PC-9 (cell line): ENCODE measurements at places on chromosomes 7 and 10. TPM values are rescaled to one million over a fixed set of nuclear protein-coding genes. Genes with fewer than 3 reads are reported as not detected.
A peak's percentile ranks its signal among the peaks of the same experiment; 100 is the strongest.

DNA sequence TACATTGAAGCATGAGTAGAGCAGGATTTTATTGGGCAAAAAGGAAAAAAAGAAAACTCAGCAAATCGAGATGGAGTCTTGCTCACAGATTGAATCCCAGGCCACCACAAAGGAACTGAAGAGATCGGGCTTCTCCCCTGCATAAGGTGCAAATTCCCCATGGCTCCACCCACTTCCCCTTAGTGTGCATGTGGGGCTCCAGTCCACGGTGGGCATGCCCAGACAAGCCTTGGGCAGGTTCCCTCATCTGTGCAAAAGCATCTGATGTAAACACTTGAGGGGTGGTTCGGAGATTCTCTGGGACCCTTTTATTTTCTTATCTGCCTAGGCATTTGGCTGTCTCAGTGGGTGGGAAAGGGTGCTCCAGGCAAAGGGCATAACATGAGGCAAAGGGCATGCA lies 150.7 kb downstream of the CFTR start:
- DNase-seq, result no peak

DNA sequence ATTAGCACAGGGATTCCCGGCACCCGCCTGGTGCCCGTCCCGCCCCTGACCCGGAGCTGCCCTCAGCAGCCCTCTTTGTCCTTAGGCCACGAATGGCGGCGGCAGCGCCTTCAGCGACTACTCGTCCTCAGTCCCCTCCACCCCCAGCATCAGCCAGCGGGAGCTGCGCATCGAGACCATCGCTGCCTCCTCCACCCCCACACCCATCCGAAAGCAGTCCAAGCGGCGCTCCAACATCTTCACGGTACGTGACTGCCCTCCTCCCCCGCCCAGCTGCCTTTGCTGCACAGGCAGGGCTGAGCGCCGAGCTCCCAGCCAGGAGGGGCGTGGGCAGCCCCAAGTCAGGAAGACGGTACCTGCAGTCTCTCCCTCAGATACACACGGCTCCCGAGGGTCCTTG lies 33.6 kb downstream of the AGAP3 start:
- DNase-seq, result no peak

DNA sequence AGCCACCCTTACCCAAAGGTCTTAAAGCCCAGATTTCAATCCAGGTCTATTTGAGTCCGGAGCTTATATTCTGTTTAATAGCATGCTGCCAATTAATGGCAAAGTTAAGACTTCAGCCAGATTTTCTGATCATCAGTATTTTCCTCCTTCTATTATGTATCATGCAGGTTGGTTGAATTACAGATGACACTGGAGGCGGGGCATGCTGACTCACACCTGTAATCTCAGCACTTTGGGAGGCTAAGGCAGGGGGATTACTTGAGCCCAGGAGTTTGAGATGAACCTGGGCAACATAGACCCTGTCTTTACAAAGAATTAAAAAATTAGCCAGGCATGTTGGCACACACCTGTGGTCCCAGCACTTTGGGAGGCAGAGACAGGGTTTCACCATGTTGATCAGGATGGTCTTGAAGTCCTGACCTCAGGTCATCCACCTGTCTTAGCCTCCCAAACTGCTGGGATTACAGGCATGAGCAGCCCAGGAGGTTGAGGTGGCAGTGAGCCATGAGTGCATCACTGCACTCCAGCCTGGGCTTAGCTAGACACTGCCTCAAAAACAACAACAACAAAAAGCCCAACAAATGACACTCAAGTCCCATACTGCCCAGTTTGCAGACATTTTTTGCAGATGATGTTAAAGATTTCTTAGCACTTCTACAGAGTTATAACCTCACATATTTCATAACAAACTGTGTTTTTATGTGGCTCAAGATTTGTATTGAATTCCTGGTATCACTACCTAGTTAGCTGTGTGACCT lies 62.5 kb downstream of the MCU start:
- no peak for DNase-seq

- no peak for DNase-seq
These were observed 147.3 kb downstream of the ZNF33B start for GRCh38 chr10:42491001-42491592.

- DNase-seq, result no peak
These were observed 315.0 kb downstream of the IPMK start for GRCh38 chr10:57952741-57953140.

- no peak for DNase-seq
These were observed 301.5 kb downstream of the ZEB1 start for GRCh38 chr10:31620226-31621151.

GRCh38 chr10:29828956-29829355 lies 194.2 kb upstream of the SVIL start:
- no peak for DNase-seq

Gene CYP2C9
- not detected in 2 replicates for total RNA-seq

Gene SFTPA1
- not detected in 2 replicates for total RNA-seq

Gene KCND2
- total RNA-seq, result 0.72 and 1.4 TPM in 2 replicates

- DNase-seq, result peak; percentile 29
These were observed 66.4 kb downstream of the EXOC6 start for GRCh38 chr10:92914478-92915325.

DNA sequence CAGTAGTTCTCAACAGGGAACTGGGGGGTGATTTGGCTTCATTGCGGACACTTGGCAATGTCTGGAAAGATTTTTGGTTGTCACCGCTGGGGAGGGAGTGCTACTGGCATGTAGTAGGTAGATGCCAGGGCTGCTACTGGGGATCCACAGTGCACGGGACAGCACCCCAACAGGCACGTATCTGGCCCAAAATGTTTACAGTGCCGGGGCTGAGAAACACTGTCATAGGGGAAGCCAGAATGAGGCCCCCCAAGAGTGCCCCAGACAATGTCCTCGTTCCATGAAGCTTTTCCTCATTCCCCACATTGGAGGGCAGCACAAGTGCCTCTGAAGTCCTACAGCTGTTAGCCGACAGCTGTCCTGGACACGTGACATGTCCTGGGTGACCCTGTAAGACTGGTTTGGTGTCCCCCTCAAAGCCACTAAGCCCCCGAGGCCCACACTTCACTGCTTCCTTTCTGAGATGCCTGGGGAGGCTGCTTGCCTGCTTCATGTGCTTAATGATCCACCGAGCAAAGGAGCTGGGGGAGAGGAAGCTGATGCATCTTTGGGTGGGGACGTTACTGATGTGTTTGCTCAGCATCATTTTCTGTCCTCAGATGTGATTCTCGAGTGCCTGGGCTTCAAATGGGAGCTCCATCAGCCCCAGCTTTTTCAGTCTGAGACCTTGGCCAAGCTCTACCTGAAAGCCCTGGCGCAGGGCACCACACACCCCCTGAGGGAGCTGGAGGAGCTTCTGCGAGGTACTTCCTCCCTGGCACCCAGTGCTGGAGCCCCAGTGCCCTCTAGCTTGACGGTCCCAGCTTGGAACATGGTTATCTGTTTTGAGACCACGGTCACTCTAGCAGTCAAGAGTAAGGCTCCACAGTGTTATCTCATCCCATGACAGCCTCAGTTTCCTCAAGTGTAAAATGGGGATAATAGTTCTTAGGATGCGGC lies 14.7 kb downstream of the BTBD16 start:
- DNase-seq, result no peak

GRCh38 chr7:123570390-123571182 lies 13.0 kb upstream of the NDUFA5 start:
- peak; percentile 43 for DNase-seq

Gene MKI67
- 75.2 and 114 TPM in 2 replicates for total RNA-seq

Gene OR2A5
- total RNA-seq, result not detected in 2 replicates

Gene ACHE
- total RNA-seq, result 0.28 and 0.35 TPM in 2 replicates

GRCh38 chr10:21084700-21085099 lies 187.6 kb upstream of the NEBL start:
- no peak for DNase-seq

Gene SRPK2
- total RNA-seq, result 60.6 and 66.0 TPM in 2 replicates

Gene CTNNA3
- not detected in 2 replicates for total RNA-seq

Gene FKBP6
- total RNA-seq, result not detected in 2 replicates

Gene TMEM140
- total RNA-seq, result 0.25 and 0.92 TPM in 2 replicates

Gene ITGA8
- total RNA-seq, result not detected in 2 replicates

DNA sequence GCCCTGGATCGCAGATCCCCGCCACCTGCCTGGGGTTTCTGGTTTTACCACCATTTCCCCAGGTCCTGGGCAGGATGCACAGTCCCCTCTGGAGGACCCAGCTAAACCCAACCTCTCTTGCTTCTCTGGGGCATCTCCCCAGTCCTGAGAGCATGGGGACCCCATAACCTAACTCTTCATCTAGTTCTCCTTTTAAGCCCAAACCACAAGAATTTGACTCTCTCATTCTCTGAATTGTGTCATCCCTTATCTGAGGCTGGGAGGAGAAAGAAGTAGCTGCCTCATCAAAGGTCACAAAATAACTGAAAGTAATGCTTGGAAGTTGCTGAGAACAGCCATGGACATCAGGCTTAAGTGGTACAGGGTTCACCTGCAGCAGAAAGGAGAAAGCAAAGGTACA lies 159.9 kb downstream of the FGFR2 start:
- DNase-seq, result no peak

DNA sequence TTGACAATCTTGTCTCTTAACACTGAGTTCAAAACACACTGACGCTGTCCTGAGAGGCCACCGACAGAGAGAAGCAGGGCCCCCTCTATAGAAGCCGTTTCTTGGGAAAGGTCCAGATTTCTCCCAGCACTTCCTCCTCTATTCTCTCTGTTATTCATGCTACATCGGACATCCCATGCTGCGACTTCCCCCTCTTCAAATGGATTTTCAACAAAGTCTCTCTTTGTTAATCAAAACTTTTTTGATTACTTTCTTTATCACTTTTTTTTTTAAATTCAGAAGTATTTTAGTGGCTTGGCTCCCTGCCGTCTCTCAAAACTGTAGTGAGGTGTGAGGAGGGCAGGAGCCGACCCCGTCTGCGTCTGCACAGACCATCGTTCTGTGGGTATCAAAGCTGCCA lies 298.9 kb upstream of the PITRM1 start:
- DNase-seq, result no peak

Gene AP4M1
- total RNA-seq, result 18.1 and 26.2 TPM in 2 replicates

GRCh38 chr7:157318015-157318706 lies 18.6 kb upstream of the DNAJB6 start:
- no peak for DNase-seq

DNA sequence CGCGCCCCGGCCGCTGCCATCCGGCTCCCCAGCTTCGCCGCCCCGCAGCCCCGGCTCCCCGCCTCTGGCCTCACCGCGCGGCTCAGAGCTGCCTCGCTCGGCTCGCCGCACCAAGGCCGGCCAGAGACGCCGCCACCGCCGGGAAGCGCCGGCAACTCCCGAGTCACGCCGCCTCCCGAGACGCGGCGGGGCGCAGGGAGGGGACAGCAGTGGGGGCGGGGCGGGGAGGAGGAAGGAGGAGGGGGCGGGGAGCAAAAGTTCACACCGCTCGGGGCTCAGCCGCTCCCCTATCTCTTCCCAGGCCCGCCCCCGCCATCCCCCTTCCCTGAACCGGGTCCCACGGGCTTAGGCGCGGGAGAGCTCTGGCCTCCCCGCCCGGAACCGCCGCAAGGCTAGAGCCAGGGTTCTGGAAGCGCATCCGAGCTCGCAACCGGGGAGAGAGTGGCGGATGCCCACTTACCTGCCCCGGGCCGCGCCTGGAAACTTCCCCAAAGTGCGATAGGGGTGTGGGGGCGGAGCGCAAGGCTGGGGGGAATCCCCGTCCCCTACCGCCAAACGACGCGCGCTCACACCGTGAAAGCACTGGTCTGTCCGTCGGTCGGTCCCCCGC lies 1.0 kb downstream of the CHST15 start:
- peak; percentile 56 for DNase-seq

DNA sequence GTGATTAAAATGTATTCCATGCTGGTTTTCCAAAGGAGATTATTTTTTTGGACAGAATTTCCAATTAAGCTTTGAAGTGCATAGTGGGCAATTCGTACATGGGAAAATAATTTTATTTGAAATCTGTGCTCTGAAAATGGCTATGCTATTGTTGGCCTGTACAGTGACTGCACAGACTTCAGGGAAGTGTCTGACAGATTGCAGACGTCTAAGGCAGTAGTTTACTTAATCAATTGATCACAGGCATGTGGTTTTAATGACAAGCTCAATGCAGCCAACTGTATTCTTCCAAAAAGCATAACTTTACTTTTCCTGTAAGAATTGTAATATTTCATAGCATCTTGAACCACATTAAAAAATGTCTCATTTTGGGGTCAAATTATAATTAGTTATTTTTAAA lies 102.0 kb downstream of the SEMA3C start:
- DNase-seq, result no peak

DNA sequence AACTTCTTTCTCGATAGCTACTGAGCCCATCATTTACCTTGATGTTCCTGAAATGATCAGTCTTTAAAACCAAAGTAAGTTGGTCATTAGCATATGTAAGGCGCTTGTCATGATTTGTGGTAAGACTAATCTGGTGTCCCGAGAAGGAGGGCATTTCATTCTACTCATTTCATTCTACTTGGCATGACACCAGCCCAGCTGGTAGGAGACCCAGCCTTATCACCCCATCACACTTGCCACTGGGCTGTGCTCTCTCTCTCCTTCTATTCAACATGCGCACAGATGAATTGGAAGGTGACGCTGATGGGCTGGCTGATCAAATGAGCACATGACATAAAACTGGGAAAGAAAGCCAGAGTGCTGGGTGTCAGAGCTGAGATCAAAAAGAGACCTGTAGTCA lies 65.7 kb downstream of the CRTAC1 start:
- no peak for DNase-seq

Gene TRPV5
- not detected in 2 replicates for total RNA-seq

GRCh38 chr7:107948645-107949442 lies 54.1 kb downstream of the LAMB1 start:
- peak; percentile 94 for DNase-seq
